Cardiac septum (tissue), 1 donor: ENCODE measurements at places on chromosomes 7 and 10. TPM values are rescaled to one million over a fixed set of nuclear protein-coding genes. Genes with fewer than 3 reads are reported as not detected.

DNA sequence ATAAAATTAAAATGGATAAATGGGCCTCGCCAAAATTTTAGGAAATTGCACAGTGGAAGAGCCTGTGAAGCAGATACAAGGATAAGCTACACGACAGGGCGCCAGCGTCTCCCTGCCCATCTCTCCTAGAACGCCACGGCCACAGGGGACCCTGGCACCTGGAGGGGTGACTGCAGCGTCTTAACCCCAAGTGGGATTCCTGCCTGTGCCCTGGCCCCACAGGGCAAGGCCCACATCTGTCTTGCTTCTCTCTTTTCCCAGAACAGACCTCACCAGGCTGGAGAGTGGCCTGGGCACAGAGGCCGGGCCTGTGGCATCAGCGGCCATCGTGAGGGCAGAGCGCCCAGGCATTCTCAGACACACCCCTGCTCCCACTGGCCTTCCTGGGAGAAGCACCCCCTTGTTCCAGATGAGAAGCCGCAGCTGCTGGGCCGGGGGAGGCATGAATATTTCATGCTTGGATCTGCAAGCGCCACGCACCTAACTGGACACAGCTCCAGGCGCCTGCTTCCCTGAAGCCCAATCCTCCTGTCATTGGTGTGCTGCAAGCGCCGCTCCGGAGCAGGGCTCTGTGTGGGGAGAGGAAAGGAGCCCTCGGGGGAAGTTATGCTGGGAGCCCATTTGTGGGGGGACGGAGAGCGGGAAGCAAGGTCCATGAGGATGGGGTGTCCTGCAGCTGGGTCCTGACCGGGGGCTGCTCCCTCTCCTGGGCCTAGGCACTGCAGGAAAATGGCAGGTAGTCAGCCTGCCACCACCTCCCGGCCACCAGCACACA, 153.5 kb downstream of the ELFN1 start:
- DNase-seq, result no peak

DNA sequence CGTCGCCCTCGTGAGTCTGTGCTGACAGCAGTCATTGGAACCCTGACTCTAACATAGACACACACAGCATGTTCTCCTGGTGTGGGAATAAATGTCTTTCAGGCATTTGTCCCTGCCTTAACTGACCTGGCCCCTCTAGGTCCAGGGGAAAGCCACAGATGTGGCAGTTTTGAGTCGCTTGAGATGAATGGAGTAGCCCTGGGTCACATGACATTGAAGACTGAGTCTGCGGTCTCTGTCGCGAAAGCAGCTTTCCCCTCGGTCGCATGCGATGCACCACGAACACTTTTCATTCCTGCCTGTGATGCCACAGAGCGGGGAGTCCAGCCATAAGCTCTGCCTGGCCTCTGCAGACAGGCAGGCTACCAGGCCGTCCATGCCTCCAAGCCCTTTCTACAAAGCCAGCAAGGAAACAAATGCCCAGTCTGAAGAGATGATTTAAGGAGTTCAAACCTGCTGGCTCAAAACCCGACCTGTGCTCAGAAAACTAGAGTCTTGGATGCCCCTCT, 172.3 kb downstream of the WDR37 start:
- no peak for DNase-seq

DNA sequence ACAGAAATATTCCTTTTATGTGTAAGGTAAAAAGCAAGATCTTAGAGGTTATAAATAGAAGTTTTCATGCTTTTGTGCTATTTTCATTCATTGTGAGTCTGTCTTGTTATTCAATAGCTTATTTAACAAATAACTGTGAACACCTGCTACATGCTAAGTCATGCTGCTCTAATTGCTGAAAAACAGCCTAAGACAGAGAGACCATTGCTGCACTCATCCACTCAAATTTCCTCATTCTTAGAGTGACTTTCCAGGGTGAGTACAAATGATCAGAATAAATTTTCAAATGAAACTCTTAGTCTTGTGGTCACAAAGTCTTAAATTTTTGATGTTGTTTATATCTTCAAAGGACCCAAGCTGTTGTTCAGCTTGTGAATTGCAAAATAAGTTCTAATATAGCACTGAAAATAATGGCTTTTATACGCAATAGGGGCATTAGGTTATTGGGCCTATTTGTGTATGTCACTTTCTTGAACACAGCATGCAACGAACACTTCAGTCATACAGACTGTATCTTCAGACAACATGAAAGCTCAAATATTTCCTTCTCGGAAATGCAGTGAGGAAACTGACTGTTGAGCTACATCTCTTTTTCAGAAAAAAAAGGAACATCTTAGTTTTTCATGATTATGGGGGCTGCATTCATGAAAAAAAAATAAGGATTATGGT, 247.9 kb upstream of the PCDH15 start:
- no peak for DNase-seq

GRCh38 chr10:36341471-36341870, 699.4 kb upstream of the FZD8 start:
- DNase-seq, result no peak

- DNase-seq, result peak; percentile 47
These were observed 32.3 kb upstream of the SHH start for GRCh38 chr7:155844526-155844925.

- no peak for DNase-seq
These were observed 436.7 kb downstream of the IPMK start for GRCh38 chr10:57830877-57831560.

DNAJC12 gene
- 4.0 TPM for total RNA-seq

TRPV5 gene
- total RNA-seq, result not detected

OLAH gene
- not detected for total RNA-seq

NPC1L1 gene
- 0.19 TPM for total RNA-seq

WDR86 gene
- not detected for total RNA-seq
